ENCODE measurements at places on chromosomes 16 and 17.

GRCh38 chr16:50806099-50807062 lies 64.5 kb downstream of the CYLD start:
- DNase-seq, result peak; percentile 69

DNA sequence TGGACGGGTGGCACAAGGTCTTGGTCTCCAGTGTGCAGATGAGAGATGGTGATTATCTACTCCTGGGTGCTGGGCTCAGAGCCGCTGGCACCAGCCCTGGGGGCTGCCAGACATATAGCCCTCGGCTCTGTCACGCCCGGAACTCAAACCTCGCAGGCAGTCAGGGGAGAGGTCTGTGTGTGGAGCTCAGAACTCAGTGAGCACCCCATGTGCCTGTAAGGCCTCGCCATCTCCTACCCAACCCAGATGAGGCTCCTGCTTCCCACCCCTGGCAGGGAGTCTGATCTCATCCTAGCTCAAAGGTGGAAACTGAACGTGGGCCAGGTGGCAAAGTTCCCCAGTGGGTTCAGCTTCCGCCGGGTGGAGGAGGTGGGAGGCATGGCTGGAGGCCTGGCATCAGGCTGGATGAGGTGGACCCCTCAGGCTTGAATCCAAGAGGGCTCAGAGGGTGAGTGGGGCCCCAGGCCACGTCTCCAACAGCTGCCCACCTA lies 22.6 kb upstream of the NPTX1 start:
- no peak for DNase-seq

GRCh38 chr17:78026381-78026780 lies 67.9 kb downstream of the TNRC6C start:
- no peak for DNase-seq

DNA sequence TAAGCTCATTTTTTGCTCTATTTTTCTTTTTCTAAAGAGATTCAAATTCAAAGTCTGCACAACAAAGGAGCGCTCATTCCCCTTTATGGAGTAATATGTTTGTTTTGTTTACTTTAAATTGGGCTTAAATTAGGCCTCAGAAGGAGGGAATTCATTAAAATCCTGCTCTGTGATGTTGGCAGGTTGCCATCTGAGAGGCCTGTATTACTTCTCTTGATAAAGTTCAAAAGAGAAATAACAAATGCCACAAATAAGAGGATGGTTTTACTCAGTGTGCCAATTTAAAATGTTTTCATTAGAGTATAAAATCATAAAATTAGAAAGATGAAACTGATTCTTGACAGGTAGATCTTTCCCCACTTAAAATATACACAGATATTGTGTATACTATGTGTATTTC lies 54.5 kb upstream of the HLF start:
- no peak for DNase-seq

GRCh38 chr16:14446796-14447195 lies 183.3 kb downstream of the PARN start:
- DNase-seq, result no peak
